ENCODE measurements at places on chromosomes 11 and 22.

- DNase-seq: no peak
These were observed 1112.4 kb downstream of the JRKL start for GRCh38 chr11:97502201-97502600.

- no peak for DNase-seq
These were observed 194.1 kb upstream of the CCDC90B start for GRCh38 chr11:83480251-83480650.

GRCh38 chr11:27839226-27839913 lies 139.1 kb upstream of the BDNF start:
- no peak for DNase-seq

DNA sequence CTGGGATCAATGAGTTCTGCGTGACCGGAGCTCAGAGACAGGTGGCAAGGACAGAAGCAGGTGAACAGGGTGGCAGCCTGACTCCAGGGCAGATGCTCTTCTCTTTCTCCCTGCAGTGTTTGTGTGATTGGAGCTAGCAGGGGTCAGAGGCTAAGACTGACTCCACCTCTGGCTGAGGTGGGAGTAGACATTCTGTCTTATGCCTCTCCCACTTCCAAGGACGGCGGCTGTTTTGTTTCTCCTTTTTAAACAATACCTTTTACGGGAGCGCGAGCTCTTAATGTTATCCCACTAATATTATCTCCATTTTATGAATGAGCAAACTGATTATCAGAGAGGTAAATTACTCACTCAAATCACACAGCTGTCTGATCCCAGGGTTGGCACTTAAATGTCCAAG lies 323.7 kb downstream of the MIAT start:
- DNase-seq: no peak

- no peak for DNase-seq
These were observed 19.9 kb downstream of the POU2AF2 start for GRCh38 chr11:111265421-111265820.
